HS-5 (cell line): ENCODE measurements at places on chromosomes 7 and 10.
A peak's percentile ranks its signal among the peaks of the same experiment; 100 is the strongest.

- no peak for DNase-seq
These were observed 176.5 kb upstream of the FAM3C start for GRCh38 chr7:121572615-121573014.

GRCh38 chr10:19488592-19489280, 327.5 kb upstream of the PLXDC2 start:
- no peak for DNase-seq

GRCh38 chr7:84190016-84190705, 4.4 kb downstream of the SEMA3A start:
- DNase-seq = no peak

DNA sequence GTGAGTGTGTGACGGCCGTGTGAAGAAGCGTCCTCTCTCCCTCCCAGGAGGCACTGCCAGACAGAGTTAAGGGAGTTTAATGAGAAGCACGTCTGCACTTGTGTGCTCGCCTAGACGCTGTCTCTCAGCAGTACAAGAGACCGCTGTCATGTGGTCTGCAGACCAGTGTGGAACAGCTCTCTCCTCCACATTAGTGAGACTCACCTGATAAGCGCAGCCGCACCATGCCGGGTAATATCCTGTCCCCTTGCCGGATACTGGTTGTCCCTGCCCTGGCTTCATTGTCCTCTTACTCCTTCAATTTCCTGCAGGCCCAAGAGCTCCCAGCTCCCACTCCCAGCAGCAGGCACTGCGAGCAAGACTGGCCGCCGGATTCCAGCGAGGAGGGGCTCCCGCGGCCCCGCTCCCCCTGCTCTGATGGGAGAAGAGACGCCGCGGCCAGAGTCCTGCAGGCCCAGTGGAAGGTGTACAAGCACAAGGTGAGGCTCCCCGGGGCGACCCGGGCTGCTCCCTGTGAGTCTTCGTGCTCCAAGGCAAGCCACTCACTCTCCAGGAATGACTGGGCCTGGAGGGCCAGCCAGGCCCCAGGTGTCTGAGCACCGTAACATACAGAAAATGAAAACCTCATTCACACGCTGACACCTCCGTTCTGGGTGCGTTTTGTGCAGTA, 33.5 kb upstream of the TTYH3 start:
- DNase-seq = no peak

DNA sequence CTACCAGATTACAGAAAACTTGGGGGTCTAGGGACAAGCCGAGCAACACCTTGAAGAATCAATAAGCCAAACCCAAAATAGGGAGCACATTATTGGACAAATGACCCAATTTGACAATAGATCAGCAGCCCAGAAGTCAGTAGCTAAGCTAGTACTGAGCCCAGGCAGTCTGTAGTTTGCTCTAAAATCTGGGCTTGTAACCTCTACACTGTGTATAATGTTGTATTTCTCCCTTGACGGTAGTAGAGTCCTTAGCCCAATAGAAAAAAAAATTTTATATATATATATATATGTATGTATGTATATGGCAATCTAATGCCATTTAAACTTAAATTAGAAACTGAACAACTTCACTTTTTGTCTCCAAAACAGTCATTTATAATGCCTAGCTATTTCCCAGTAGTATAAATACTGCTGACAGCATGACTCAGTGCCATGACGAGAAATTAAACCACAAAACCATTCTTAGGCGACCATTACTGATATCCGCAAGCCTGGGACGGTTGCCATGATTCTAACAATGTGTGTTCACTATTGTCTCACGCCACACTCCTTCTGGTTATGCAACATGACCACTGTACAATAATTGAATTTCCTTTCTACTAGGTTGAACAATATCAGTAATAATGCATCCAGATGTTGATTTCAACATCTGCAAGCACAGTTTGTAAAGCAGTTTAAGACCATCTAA, 110.5 kb downstream of the IPMK start:
- DNase-seq = peak; percentile 96

GRCh38 chr7:4069268-4070095, 612.6 kb upstream of the FOXK1 start:
- no peak for DNase-seq

- no peak for DNase-seq
These were observed 130.9 kb downstream of the SND1 start for GRCh38 chr7:127782654-127783559.

- DNase-seq = no peak
These were observed 205.2 kb downstream of the GLRX3 start for GRCh38 chr10:130341356-130341755.

DNA sequence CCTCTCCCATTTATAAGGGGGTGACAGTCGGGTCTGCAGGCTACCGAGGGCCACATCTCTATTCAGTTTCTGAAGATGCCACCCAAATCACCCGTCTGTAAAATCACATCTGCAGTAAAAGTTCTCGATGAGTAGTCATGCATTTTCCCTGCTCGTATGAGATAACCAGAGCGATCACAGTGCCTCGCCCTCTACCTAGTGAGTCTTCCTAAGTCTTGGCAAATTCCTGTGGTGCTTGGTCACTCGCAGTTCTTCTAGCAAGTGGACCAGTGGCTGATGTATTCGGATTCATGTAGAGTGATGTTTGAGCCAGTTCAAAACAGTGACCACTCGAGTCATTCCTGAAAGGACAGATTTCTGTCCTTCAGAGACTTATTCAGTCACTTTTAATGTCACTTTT, 44.9 kb downstream of the INSYN2A start:
- DNase-seq = no peak

DNA sequence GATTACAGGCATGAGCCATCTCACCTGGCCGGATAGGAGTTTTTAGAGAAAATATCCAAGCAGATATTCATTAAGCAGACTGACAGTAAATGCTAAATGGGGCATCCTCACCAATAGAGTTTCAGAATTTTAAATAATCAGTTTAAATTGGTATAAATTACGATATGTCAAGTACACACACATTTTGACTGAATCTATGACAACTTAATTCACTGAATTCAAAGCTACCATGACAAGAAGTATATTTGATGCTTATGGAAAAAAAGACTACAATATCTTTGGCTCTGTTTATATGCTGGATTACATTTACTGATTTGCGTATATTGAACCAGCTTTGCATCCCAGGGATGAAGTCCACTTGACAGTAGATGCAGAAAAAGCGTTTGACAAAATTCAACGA, 774.7 kb downstream of the PCDH15 start:
- DNase-seq = no peak

DNA sequence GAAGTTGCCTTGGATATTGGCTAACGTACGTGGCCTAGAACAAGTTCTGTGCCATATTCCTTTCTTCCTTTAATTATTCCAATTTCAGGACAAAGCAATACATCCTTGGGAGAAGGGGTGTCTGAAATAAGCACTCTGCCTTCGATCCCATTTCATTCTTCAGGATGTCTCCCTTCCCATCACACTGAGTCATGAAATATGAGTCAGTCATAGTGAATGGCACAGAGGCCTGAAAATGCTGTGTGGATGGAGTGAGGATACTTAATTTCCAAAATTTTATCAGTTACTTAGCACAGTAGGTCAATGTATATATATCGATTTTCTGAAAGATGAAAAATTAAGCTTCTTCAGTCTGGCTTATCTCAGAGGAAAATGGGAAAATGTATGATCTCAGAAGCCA, 19.5 kb downstream of the EVX1 start:
- DNase-seq = peak; percentile 30

GRCh38 chr7:46145412-46145811, 224.3 kb upstream of the IGFBP3 start:
- DNase-seq = peak; percentile 100

DNA sequence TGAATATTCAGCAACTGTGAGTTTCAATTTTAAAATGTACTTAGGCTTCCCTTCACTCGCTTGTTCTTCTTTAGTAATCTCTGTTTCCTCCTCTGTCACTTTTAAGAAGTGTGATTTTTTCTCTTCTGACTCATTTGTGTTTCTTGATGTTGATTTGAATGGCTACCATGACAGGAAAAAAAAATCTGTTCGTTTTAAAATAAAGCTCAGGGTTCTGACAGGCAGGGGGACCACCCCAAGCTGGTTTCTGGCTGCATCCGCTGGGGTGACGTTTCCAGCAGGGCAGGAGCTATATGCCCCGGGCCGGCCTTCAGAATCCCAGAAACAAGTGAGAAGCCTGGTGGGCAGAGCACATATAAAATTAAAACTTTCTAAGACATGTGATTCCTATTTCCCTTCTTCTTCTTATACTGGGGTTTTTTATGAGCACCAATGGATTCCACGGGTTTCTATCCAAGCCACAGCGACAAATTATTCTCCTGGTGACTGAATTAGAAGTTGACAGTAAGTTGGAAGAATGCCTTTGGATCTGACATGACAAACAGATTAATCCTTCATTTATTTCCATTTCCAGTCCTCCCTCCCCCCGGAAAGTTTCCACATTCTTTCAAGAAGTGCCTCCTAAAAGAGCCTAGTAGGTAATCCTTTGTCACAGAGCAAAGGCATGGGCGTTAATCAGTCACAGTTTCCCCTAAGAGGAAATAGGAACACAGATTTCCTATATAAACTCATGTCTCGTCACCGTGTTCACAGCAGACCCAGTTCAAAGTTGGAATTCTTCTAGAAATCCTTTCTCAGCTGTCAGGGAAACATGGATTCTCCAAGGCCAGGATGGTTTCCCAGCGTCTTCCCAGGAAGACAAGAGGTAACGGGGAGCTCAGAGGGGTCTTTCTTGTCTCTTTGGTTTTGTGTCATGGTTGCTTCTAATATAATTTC, 79.9 kb downstream of the PTPRE start:
- no peak for DNase-seq

DNA sequence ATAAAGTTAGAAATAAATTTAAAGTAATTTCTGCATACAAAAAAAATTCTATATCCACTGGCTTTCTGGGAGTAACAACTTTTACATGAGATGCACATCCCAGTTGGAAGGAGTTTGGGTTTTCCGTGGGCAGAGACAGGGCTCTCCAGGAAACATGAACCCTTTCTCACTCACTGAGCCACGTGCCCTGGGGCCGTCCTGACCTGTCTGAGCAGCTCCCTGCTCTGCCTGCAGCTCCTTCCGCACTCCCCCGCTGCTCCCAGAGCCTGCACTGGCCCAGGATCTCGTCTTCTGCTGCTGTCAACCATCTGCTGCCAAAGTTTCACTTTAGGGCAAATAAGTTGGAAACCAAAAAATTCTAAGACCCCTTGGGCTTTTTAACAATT, 169.1 kb downstream of the DIP2C start:
- DNase-seq = no peak

- peak; percentile 10 for DNase-seq
These were observed 40.1 kb downstream of the IQUB start for GRCh38 chr7:123494193-123494796.

DNA sequence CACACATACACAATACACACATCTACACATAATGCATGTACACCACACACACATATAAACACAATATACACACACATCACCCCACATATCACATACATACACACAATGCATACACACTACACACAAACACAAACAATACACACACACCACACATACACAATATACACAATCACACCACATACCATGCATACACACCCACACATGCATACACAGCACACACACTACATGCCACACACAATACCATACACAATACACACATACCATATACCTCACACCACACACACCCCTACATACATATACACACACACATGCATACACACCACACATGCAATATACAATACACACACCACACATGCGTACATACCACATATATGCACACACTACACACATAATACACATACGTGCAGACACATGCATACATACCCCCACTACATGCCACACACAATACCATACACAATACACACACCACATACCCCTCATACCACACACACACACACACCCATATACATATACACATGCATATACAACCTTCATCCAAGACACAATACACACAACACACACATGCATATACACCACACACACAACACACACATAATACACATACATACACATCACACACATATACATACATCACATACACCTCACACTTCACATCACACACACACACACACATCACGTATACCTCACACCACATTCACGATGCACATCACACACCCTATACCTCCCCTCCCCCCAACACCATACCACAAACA, 34.0 kb downstream of the PSMC2 start:
- no peak for DNase-seq

- no peak for DNase-seq
These were observed 464 bp downstream of the DENND2A start for GRCh38 chr7:140640060-140640637.

DNA sequence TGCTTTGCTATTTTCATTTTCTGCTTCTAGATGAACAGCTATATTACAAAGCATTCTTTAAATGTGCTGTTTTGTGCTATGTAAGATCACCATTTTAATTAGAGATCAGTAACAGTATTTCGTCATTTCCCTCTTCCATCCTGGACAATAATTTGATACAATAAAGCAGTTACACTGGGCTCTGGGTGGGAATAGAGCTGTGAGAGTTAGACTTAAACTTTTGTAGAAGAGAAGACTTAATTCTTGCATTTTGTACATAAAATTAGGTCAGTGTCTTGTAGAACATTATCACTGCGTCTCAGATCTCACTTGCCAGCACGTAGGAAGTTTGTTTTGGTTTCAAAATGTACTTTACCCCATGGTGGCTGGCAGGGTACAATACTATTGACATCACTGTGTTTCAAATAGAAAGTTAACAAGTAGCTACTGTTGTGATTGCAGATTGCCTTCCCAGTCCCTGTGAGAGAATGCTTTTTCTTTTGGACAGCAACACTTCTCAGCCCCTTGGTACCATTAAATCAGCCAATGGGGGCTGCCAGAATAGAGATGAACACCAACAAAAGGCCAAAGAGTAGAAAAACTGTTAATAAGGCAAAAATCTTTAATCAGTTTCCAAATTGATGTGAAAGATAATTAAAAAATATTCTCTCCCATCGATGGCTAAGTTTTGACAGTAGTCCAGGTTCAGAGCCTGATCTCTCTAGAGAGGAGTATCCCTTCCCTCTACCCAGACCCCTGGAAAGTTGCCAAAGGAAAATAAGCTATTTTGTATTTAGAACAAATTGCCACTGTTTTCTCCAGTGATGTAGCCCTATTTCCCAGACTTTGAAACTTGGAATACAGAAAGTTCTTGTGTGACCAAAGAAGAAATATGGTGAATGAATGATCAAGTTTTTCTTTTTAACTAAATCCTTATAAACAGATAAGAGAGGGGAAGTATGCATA, 35.1 kb downstream of the SMNDC1 start:
- DNase-seq = no peak

GRCh38 chr7:68429411-68430117, 1168.7 kb upstream of the AUTS2 start:
- DNase-seq = no peak
